Activated CD4-positive, alpha-beta T cell treated with anti-CD3 and anti-CD28 coated beads, Interleukin-2, amount 50 U/mL, for 48 hours (primary cell): ENCODE measurements at places on chromosomes 7 and 10.

DNA sequence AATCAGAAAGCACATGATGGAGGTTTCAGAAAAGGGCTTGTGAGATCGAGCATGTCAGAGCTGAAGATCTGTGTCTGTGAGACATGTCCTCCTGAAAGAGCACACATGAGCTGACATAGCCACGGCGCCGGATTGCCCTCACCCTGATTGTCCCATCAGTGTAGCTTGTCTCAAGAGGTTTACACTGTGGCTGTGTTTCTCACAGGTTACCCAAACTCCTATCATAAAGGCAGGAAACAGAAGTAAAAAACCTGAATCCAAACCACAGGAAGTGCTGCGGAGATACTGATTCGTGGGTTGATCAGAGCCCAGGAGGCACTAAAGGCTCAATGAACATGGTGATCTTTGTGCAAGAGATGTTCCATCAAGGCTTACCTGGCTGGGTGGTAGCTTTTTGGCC is 3.9 kb upstream of the ATP6V0E2 start:
- peak; percentile 38 for DNase-seq

DNA sequence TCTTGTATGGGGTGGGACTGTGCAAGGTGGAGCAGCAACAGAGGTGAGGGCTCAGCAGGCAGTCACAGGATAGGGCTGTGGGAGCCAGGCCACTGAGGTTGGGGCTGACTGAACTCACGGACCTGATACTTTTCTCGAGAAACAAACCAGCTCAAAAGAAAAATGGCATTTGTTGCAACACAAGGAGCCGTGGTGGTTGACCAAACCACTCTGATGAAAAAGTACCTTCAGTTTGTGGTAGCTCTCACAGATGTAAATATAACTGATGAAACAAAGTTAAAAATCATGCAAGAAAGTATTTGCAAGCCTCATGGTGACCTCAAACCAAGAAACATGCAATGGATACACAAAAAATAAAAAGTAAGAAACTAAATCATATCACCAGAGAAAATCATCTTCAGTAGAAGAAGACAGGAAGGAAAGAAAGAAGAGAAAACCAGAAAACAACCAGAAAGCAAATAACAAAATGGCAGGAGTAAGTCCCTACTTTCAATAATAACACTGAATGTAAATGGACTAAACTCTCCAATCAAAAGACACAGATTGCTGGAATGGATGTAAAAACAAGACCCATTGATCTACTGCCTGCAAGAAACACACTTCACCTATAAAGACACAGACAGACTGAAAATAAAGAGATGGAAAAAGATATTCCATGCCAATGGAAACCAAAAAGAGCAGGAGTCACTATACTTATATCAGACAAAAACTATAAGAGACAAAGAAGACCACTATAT is 48.9 kb upstream of the DUSP5 start:
- DNase-seq = no peak

GRCh38 chr10:16586358-16587138 is 64.9 kb upstream of the C1QL3 start:
- no peak for DNase-seq

DNA sequence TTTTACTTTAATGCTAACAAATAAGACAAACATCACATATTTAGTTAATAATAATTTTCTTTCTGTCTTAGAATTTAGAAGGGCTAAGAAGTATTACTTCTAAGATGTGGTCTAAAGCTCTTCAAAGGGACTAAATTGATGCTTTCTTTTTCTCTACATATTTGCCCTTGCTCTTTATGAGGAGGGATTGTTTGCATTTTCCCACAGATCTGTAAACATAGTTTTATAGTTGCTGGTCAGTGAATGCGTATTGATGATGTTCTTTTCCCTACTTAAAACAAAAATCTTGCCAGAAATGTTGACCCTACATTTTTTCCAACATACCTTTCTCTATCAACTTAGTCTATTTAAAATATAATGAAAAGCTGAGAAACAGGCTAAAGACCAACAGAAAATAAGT is 372.4 kb upstream of the LRGUK start:
- DNase-seq = no peak

DNA sequence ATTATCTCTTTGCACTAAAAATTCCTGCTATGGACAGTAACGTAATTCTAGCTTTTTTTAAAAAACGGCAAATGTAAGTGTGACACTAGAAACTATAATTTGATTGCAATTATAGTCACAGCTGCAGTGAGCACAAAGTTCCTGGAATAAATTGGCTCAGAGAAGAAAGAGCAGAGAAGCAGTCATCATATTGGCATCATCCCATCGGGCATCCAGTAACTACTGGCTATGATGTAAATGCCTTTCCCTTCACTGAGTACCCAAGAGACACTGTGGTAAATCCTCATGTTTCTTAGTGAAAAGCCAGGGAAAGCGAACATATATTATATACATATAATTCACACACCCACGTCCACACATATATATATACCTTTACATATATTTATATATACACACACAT is 43.6 kb downstream of the PIP4K2A start:
- no peak for DNase-seq

DNA sequence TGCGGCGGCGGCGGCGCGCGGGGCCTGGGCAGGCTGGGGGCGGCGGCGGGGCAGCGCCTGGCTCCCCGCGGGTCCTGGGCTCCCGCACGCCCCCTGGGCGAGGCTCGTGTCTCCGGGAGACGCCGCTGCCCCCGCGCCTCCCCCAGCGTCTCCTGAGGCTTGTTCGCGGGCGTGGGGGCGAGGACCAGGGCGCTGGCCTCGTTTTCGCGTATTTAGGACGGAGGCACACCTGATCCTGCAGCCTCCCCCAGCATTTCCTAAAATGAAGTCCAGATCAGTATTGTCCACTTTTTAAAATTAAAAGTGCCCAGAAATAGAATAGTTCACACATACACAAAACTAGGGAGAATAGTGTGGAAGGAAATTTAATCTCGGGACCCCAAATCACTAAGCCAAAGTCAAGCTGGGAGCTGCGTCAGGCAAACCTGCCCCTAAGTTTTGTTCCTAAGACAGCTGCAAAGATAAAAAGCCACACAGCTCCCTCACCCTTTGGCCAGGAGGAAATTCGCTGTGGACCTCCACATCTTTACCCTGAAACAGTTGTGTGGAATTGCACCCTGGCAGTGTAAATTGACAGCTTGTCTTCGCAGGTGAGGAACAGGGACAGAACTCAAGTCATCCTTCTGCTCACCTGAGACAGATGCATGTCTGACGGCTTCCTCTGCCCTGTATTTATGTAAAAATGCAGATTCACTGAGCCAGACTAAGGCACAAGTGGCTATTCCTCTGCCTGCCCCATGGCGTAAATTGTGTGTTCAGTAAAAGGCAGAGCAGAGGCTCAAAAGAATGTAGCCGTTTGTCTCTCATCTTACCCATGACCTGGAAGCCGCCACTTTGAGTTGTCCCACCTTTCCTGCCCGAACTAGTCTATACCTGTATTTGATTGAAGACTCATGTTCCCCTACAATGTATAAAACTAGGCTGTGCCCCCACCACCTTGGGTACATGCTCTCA is 740 bp downstream of the GALNT11 start:
- DNase-seq = no peak

DNA sequence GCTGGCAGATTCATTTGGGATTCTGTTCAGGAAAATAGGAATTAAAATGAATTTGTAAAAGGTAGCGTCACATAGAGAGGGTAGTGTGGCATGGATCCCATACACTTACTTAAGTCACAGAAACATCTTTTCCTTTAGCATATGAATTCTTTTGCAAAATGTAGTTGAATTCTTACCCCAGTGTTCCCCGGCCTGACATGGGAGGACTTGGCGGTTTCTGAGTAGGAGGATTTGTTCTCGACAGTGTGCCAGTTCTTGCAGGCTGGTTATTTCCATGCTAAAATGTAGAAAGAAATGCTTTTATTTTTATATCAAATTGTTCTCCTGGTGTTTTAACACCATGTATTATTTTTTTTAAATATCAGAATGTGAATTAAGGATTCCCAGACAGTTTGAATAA is 72.6 kb downstream of the PDSS1 start:
- DNase-seq = no peak

- DNase-seq = no peak
These were observed 350.8 kb downstream of the PLXNA4 start for GRCh38 chr7:132225216-132226030.

- DNase-seq = no peak
These were observed 245.9 kb upstream of the HGF start for GRCh38 chr7:82015751-82016150.

- no peak for DNase-seq
These were observed 59.9 kb upstream of the LRRC4 start for GRCh38 chr7:128091106-128091505.
